ENCODE measurements at places on chromosomes 5 and 9.
A peak's percentile ranks its signal among the peaks of the same experiment; 100 is the strongest.

- no peak for DNase-seq
Observed at GRCh38 chr9:111659691-111660090, 1.7 kb upstream of the GNG10 start.

DNA sequence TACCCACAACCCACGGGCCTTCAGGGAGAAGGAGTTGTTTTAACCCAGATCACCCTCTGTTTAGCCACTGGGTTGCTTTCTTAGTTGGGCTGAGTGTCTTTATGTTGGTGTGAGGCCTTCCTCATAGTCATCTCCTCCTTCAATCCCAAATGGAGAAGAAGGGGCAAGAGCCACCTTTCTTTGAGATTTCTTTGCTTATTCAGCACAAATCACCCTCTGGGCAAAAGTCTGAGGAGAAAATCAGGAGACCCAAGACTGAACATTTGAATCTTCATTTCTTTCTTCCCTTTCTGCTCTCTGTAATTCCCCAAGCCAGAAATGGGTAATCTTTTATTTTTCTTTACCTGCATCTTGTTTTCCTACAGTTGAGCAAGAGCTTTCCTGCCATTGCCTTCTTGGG, 329.0 kb downstream of the TLE4 start:
- DNase-seq, result no peak

DNA sequence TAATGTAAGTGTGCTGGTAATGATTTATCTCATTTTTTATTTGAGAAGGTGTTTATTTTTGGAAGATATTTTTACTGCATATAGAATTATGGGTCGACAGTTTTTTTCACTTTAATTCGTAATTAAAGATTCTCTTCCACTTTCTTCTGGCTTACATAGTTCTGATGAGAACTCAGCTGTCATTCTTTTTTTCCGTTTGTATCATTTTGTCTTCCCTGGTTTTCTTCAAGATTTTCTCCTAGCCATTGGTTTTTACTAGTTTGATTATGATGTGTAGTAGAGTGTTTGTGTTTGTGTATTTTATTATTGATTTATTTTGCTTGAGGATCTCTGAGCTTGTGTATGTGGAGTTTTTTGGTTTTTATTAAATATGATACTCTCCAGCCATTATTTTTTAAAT, 21.7 kb downstream of the SLF1 start:
- no peak for DNase-seq

- peak; percentile 23 for DNase-seq
Observed at GRCh38 chr9:134065612-134066419, 2.0 kb downstream of the BRD3 start.

DNA sequence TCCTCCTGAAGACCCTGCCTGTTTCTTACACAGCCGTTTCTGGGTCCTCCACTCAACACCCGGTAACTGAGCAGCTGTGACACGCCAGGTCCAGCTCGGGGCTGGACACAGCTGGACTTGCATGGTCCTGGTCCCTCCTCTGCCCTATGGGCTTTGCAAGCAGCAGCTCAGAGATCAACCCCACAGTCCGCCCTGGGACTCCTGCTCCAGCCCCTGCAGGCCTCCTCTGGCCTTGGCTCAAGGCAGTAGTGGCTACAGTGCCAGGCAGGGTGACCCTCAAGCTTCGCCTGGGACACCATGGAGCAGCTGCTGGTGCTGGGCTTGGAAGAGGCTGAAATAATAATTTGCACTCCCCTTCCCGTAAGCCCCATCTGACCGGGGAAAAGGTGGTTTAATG, 66.1 kb upstream of the OLFM1 start:
- no peak for DNase-seq

GRCh38 chr5:151581347-151581746, 9.8 kb downstream of the FAT2 start:
- no peak for DNase-seq

DNA sequence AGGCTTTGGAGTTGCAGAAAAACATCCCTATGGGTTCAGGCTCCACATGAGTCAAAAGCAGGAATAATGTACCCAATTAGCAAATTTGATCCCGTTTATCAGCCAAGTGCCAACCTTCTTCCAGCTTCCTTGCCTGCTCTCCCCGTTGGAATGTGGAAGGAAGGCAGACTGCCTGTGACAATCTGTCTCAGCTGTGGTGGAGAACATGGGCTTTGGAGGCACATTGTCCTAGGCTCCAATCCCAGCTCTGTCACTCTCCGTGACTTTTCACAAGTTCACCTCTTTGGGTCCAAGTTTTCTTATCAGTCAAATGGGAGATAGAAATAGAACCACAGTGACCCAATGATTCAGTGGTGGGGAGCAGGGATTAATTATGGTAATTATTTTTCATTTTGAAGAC, 113.9 kb downstream of the ARHGAP26 start:
- no peak for DNase-seq

DNA sequence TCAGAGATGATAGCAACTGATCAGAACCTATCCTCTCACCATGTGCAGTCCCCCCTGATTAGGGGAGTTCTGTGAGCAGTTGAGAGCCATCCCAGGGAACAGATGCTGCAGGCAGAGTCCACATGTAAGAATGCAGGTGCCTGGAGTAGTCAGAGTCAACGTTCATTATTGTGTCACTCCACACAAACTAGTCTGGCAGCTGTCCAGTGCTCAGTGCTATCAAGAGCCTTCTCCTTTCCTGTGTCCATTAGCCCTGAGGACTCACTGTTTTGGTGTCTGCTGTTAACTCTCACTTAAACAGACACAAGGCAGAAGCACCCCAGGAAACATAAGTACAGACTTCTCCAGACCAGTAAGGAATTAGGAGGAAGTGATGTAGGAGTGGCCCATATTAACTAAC, 2.5 kb downstream of the SH3TC2 start:
- no peak for DNase-seq

DNA sequence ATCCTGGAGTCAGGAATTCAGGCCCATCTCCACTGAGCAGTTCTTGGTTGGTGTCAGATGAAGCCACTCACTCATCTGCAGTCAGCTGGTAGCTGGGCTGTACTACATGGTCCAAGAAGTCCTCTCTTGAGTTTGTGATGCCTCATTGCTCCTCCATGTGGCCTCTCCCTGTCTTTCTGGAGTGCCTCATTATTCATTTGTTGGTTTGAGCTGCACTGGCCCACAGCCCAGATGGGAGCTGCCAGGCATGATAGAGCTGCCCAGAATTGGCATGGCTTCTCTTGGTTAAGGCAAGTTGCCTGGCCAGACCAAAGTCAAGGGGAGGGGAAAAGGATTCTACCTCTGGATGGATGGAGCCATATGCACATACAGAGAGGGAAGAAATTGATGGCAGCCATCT, 8.0 kb downstream of the PTCD2 start:
- no peak for DNase-seq
